Naive thymus-derived CD4-positive, alpha-beta T cell (primary cell): ENCODE measurements at places on chromosomes 7 and 10. TPM values are rescaled to one million over a fixed set of nuclear protein-coding genes. Genes with fewer than 3 reads are reported as not detected.
A peak's percentile ranks its signal among the peaks of the same experiment; 100 is the strongest.

- DNase-seq = no peak
Measured at GRCh38 chr10:71962901-71963300, 1.3 kb upstream of the CHST3 start.

GRCh38 chr7:77727936-77728701, 31.9 kb downstream of the RSBN1L start:
- peak; percentile 48 for DNase-seq

The LRRC17 gene
- not detected for total RNA-seq

The SPOCK2 gene
- total RNA-seq = 541 TPM

GRCh38 chr10:124450783-124451057, 885 bp upstream of the NKX1-2 start:
- no peak for DNase-seq
